Glutamatergic neuron (in vitro differentiated cells): ENCODE measurements at places on chromosomes 3 and 15. TPM values are rescaled to one million over a fixed set of nuclear protein-coding genes. Genes with fewer than 3 reads are reported as not detected.

Gene AP4E1
- 15.9 TPM for total RNA-seq

Gene CSNK1G1
- total RNA-seq: 34.2 TPM

Gene FILIP1L
- total RNA-seq: 4.3 TPM

Gene CACNA2D2
- 5.0 TPM for total RNA-seq

DNA sequence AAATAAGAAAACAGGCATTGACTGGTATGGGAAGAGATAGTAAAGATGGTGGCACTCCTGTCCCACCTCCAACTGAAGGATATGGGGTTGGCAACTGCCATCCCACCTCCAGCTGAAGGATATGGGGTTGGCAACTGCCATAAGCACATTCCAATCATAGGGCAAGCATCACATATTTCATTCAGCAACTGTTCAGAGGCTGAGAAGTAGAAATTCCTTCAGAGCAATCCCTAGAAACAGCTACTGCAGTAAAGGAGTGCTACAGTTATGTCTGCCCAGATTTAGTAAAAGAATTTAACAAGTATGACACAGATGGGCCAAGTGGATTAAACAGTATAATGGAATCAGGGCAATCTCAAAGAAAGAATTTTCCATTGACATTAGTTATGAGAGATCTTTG lies 156.8 kb downstream of the IMPG2 start:
- no peak for DNase-seq

GRCh38 chr3:39121621-39122020 lies 14.1 kb downstream of the TTC21A start:
- no peak for DNase-seq

GRCh38 chr3:125433611-125434041 lies 58.5 kb upstream of the ZNF148 start:
- no peak for DNase-seq

GRCh38 chr15:68217341-68217740 lies 12.2 kb downstream of the CLN6 start:
- DNase-seq: no peak

GRCh38 chr3:11910971-11911531 lies 64.4 kb upstream of the TAMM41 start:
- no peak for DNase-seq

DNA sequence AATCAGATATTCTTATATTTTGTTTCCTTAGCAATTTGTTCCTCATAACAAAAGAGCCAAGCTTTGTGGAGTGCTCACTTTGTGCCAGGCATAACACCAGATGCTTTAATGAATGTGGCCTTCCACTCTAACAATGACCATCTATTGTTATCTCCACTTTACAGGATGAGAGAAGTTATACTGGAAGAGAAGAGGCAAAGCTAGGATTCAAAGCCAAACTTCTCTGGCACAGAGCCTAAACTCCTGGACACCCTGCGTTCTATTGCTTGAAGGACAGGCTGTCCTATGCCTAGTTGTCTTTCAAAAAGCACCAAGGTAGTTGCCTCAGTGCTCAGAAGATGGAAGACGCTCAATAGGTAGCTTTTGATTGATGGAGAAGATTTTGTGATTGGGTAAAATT lies 123.2 kb upstream of the FEZF2 start:
- DNase-seq: no peak

DNA sequence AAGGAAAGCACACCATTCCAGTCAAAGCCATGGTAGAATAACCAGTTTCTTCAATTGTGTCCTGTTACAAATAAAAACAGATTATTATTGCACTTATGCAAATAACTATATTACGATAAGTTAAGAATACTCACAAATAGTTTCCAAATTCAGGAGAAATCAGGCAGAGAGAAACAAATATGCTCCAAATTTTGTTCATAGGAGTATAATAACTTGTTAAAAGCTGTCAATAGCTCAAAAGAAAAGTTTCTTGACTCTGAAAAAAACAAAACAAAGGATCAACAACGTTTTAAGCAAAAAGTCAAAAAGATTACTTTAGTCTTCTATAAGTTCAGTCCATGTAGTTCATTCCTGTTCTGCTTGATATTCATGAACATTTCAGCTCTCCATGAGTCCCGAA lies 59.7 kb upstream of the BDH1 start:
- no peak for DNase-seq

- no peak for DNase-seq
These were observed 24.1 kb downstream of the PDIA5 start for GRCh38 chr3:123090728-123091531.

- DNase-seq: no peak
These were observed 26.2 kb downstream of the ATOSA start for GRCh38 chr15:52652984-52653383.

DNA sequence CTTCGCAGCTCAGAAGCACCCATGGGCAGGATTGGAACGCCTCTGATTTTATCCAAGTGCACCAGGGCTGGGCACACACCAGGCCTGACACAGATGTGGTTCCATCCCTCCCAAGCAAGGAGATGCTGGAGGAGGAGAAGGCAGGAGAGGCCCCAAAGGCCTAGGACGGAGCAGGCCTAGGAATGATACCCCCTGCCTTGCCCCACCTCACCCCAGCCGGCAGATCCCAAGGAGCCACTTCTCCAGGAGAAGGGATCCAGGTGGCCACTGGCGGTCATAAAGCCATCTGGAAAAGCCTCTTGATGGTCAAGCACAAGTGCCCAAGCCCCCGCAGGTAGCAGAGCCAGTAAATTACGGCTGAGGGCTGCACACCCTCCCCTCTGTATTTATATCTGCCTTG lies 211.8 kb downstream of the TBC1D2B start:
- DNase-seq: no peak
